ENCODE measurements at places on chromosomes 16 and 17.

DNA sequence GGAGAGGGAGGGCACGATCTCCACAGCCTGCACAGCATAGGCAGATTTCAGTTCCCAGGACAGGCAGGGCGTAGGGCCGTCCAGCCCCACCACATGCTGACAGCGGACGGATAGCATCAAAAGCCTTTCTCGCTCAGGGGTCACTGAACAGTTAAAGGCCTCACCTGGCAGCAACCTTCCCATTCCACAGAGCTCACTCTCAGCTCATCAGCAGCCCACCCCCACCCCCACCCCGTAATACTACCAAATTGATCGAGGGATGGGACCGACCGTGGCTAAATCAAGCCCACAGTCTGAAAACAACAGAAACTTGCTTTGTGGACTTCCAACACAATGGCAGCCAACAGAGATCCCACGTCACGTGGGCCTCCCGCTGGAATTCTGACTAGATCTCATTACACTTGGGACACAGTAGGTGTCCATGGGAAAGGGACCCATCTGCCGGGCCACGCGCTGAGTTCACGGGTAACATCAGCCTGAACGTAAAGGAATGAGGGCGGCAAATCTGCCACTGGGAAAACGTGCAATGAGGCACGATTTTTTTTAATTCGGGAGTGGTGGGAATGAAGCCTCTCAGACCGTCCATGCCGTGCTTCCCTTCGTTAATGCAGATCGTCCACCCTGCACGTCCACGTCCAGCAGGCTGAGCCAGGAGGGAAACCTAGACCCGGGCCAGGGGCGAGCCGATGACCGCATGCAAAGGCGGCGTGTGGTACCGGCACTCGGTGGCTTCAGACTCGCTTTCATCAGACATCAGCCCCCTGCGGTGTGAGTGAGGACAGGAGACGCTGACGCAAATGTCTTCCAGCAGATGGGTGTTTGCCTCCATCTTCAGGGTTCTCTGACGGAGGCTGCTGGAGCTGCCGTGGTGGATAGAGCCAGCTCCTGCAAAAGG is 92.1 kb downstream of the TBC1D16 start:
- no peak for DNase-seq

GRCh38 chr17:7673239-7673638 is 14.1 kb downstream of the TP53 start:
- DNase-seq, result no peak

- no peak for DNase-seq
These were observed 25.0 kb downstream of the MPRIP start for GRCh38 chr17:17067257-17067656.

- DNase-seq, result no peak
These were observed 30.1 kb downstream of the ABCA8 start for GRCh38 chr17:68924793-68925720.

- no peak for DNase-seq
These were observed 1.8 kb downstream of the C16orf54 start for GRCh38 chr16:29743827-29744531.

GRCh38 chr17:54933921-54934320 is 33.3 kb downstream of the TOM1L1 start:
- DNase-seq, result no peak

DNA sequence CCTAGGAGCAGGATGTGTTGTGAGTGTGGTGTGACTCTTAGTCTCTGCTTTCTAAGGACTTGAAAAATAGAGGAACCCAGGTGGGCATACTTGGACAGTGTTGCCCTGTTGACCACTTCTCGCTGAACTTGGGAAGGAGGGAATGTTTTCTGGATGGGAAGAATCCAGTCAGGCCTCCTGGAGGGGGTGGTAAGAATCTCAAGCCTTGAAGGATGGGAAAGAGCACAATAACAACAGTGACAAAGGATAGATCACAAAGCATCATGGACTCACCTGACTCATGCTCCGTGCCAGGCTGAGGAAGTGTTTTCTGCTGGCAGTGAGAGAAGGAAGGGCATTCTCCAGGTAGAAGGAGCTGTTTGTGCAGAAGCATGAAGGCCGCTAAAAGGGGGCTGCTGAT is 8.4 kb downstream of the KAT8 start:
- no peak for DNase-seq

GRCh38 chr17:38908676-38909181 is 16.7 kb upstream of the LASP1NB start:
- DNase-seq, result no peak

DNA sequence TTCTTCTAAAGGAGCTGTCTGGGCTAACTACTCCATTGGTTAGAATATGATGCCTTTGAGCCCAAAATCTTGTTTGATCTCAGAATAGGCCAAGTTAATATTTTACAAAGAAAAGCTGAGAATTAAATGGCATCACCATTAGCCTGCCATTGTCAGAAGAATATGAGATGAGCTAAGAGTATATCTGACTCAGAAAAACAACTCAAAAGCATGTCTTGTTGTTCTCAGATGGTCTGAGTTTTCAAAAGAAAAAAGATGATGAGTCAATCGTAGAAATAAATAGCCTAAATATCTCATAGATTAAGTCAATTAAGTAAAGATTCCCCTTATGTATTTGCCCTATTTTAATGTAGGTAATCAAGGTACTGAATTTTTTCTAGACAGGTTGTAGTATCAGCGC is 197.1 kb upstream of the TBX2 start:
- no peak for DNase-seq

GRCh38 chr16:80065541-80065940 is 465.0 kb upstream of the MAF start:
- DNase-seq, result no peak

- no peak for DNase-seq
These were observed 8.6 kb downstream of the SLC47A1 start for GRCh38 chr17:19542247-19542646.

- DNase-seq, result no peak
These were observed 7.8 kb downstream of the ODAD4 start for GRCh38 chr17:41937970-41938954.

- DNase-seq, result no peak
These were observed 3.9 kb upstream of the ALDH3A2 start for GRCh38 chr17:19644493-19645210.

- no peak for DNase-seq
These were observed 65.8 kb upstream of the RPH3AL start for GRCh38 chr17:418421-418751.

DNA sequence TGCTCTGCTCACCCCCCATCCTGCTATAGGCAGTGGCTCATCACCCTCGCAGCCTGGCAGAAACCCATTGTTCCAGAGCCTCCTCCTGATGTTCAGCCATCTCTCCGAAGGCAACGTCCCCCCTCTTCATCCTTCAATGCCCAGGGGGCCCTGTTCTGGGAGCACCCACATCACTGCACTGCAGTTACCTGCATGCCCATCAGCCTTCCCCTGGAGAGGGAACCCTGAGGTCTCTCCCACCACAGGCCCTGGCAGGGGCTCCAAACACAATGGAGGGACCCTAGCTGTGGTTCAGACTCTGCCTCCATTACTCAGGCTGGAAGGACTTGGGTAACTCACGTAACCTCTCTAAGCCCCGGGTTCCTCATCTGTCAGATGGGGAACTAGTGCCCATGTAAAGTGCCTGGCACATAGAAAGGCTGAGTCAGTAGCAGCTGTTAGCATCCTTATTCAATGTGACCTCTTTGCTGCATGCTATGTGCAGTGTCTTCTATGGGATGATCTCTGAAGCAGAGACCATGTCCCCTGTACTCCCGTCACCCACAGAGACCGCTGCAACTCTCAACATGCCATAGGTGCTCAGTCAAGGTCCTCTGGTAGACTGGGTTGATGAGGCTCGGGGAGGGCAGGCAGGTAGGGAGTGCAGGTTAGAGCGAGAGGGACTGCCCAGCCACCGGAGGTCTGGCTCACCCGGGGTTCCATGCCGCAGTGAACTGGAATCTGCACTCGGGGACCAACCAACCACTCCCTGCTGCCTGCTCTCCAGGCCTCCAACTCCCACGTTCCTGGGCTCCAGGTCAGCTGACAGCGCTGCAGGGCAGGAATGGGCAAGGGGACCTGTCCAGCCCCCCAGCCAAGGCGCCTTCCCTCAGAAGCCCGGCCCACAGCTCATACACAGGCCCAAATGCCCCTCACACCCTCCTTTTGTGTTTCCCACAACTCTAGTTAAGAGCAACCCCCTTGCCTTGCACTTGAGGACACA is 233.2 kb downstream of the ZNF423 start:
- DNase-seq, result no peak

DNA sequence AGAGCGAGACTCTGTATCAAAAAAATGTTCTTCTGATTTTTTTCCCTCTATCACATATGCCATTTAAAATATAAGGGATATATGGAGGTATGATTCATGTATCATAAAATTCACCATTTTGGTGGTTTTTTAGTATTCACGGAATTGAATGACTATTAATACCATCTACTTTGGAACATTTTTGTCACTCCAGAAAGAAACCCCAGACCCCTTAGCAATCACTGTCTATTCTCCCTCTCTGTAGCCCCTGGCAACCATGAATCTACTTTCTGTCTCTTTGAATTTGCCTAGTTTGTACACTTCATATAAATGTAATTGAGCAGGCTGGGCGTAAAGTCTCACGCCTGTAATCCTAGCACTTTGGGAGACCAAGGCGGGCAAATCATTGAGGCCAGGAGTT is 75.9 kb downstream of the PRKCA start:
- no peak for DNase-seq

DNA sequence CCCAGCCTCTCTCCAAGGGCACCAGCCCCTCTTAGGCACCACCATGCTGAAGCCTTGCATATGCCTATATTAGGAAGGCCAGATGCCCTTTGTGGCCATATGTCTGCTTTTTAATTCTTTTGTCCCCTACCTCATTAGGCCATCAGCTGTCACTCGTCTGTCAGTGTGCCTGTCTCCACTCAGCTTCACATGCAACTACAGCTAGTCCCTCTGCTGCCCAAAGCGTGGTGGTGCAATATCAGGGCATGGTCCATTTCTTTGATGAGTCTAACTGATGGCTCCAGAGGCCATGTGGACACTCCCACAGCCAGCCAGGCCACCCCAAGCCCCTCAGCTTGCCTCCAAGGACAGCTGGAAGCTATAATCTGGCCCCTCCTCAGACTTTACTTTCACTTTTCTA is 36.3 kb downstream of the MYO18A start:
- no peak for DNase-seq

DNA sequence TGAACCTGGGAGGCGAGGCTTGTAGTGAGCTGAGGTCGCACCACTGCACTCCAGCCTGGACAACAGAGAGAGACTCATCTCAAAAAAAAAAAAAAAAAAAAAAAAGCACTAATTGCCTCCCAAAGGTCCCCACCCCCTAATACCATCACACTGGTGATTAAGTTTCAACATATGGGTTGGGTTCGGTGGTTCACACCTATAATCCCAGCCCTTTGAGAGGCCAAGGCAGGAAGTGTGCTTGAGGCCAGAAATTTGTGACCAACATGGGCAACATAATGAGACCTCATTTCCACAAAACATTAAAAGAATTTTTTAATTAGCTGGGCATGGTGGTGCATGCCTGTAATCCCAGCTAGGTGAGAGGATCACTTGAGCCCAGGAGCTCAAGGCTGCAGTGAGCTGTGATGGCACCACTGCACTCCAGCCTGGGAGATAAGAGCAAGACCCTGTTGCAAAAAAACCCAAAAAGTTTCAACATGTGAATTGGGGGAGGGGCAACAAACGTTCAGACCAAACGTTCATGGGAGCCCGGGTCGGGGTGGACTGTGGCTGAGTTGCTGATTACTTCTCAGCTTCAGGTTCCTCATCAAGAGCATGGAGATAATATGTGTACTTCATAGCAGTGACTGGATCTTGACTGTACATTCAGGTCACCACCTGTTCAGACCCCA is 62.1 kb upstream of the NOL11 start:
- DNase-seq, result no peak

DNA sequence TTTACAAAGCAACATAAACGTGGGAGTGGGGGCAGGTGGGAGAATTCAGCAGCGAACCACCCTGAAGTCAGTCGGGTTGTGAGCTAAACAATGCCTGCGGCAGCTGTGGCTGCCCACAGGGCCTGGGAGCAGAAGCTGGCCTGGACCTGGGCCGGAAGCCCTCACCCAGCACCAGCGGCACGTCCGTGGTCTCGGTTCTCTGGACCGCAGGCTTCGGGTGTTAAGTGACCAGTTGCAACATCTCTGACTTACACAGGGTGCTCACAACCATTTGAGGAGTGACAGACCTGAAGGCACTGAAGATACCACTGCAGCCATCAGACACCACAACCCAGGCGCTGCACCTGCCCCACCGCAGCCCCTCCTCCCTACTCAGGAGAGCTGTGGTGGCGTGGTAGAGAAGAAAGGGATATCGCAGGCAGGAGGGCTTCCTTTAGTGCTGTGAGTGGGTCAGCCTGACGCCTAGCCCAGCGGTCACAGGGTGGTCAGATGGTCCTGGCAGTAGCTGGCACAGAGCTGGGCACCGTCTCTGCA is 33.8 kb downstream of the CBFA2T3 start:
- no peak for DNase-seq

DNA sequence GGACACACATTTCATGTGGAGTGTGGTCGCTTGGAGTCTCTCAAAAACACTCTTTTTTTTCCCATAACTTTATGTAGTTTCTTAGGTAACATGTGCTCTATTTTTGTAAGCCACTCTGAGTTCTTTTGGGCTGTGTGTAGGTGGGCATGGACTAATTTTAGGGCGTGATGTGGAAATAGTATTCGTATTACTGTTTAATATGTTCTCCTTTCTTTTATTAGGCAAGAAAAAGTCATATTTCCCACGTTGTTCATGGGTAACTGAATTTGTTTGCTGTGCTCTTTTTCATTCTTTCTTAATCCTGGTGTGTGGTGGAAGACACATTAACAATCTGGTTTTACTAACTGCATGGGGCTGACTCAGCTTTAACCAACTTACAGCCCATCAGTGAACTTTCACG is 27.4 kb downstream of the NDEL1 start:
- DNase-seq, result no peak

DNA sequence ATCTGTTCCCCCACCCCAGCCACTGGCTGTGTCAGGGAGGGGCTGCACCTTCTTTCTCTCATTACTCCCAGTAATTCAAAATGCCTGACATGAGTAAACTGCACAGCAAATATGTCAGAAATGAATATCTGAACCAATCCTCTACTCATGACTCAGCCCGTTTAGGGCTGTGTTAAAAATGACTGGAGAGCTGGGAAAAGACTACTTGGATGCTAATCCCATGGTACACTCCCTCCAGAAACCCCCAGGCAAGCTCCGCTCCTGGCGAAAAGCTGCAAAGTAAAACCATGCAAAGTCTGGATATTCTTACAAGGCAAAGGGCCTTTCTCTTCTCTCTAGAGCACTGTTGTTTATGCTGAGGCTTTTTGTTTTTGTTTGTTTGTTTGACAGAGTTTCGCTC is 448.1 kb upstream of the DYNLRB2 start:
- no peak for DNase-seq

GRCh38 chr16:27344721-27345120 is 30.9 kb downstream of the IL4R start:
- no peak for DNase-seq

GRCh38 chr16:56303066-56303715 is 111.9 kb downstream of the GNAO1 start:
- DNase-seq, result no peak

- no peak for DNase-seq
These were observed 666 bp upstream of the METTL9 start for GRCh38 chr16:21598701-21599121.

- no peak for DNase-seq
These were observed 12.8 kb downstream of the SPNS3 start for GRCh38 chr17:4446326-4447071.
